NCI-H2081 treated with DMSO at 0.1 percent for 48 hours (cell line): ENCODE measurements at places on chromosomes 4 and X.

- no peak for DNase-seq
Observed at GRCh38 chr4:99868126-99868596, 26.1 kb downstream of the LAMTOR3 start.

DNA sequence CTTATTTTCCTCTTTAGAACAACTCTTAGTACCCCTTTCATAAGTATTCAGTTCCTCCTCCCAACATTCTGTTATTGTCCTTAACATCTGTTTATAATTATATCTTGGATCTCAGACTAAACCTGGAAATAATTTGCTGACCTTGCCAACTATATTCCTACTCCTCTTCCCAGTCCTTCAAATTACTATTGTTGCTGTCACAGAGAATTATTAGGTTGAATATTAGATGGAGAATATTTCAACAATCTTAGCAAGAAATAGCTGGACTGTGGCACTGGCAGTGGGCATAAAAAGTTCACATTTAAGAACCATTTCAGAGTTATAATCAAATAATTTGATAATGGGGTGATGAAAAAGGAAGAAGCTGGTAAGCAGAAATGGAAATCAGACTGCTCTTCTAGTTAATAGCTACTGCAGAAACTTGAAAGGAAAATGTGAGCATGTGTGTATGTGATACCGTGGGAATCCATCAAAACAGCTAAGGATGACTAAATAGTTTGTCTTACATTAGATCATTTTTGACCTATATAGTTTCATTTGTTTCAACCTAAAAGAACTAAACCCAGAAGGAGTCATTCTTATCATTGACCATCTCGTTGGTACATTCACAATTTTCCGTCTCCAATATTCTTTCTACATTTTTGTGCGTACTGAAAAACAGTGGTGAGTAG is 43.3 kb upstream of the PRDM8 start:
- DNase-seq, result no peak

GRCh38 chrX:2928583-2929434 is at the start of gene ARSD:
Gene ARSD (minus strand): TSS chrX:2929339. CDS start chrX:2929275, 64 bp downstream.
- DNase-seq, result no peak

GRCh38 chr4:3205995-3206394 is 43.0 kb upstream of the MSANTD1 start:
- no peak for DNase-seq

DNA sequence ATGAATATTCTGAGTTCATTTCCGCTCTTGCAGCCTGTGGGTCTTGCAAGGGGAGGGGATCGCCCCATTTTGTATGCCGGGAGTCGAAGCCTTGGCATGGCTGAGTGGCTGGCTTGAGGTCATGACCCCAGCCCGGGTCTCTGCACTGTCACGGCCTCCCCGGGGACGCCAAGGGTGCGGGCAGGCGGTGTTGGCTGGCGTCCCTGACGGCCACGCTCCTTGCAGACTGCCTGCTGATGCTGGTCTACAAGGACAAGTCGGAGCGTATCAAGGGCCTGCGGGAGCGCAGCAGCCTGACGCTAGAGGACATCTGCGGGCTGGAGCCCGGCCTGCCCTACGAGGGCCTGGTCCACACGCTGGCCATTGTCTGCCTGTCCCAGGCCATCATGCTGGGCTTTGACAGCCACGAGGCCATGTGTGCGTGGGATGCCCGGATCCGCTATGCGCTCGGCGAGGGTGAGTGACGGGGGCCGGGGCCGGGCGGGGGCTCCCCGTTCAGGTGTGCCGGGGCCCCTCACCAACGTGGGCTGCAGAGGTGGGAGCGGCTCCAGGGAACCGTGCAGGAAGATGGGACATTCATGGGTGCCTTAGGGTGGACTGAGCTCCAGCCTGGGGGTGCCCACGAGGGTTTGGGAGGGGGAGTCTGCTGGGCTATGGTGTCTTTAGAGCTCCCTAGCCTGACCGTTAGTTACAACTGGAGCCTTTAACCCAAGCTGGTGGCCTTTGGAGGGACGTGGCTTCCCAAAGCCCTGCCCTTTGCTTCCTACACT is 10.3 kb downstream of the DOK7 start:
- DNase-seq, result no peak

GRCh38 chr4:45072981-45073380 is 346.6 kb upstream of the GNPDA2 start:
- DNase-seq, result no peak

DNA sequence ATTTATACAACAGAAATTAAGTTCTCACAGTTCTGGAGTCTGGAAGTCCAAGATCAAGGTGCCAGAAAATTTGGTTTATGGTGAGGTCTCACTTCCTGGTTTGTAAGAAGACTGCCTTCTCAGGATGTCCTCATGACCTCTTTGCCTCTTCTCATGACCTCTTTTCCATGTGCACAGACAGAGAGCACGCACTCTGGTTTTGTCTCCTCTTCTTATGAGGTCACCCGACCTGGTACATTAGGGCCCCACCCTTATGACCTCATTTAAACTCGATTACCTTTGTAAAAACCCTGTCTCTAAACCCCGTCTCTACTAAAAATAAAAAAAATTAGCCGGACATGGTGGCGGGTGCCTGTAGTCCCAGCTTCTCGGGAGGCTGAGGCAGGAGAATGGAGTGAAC is 155.9 kb downstream of the KIT start:
- no peak for DNase-seq

DNA sequence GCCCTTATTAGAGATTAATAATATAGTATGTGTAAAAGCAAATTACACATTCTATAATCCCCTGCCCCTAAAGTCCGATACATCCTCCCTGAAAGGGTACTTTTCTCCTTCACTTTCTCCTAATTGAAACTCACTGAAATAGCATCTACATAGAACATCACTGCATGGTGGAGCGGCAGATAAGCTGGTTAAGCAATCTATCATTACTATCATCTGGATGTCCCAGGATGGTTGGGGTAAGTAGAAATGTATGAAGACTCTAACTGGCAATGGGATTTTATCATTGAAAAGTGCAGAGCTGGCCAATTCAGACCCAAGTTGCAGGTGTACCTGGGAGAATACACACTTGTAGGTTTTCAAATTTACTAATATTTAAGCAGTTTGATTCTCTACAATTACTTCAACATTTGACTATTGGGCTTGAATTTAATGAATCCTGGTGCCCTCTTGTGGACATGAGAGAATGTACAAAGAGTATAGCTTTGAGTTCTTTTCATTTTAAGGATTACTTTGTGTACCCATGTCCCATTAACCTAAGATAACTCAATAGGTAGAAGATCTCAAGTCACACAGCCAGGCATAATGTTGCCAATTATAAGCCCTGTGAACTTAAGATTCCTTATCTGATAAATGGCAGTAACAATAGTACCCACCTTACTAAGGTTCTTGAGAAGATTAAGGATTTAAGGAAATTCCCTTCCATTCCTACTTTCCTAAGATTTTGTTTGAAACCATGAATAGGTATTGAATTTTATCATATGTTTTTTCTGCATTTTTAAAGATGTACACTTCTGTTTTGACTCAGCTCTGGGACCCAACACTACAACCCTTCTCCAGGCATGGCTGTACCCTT is 69.8 kb downstream of the SHROOM3 start:
- DNase-seq, result no peak

- DNase-seq, result no peak
Observed at GRCh38 chr4:25890571-25891485, 23.2 kb upstream of the SMIM20 start.

DNA sequence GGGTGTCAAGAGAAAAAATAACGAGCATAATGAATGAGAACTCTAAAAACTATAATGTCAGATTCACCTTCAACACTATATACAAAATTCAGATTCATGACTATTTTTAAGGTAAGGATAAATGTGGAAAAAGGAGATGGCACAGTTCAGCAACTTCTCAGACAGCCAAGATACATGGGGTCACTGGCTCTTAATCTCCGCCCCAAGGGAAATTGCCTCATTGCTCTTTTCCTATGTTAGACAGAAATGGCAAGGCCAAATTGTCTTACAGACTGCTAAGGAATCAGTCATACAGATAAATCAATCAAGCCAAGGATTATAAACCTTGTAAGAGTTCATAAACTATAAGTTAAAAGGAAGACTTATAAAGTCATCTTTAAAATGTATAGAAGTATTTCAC is 183.4 kb downstream of the OPHN1 start:
- no peak for DNase-seq

DNA sequence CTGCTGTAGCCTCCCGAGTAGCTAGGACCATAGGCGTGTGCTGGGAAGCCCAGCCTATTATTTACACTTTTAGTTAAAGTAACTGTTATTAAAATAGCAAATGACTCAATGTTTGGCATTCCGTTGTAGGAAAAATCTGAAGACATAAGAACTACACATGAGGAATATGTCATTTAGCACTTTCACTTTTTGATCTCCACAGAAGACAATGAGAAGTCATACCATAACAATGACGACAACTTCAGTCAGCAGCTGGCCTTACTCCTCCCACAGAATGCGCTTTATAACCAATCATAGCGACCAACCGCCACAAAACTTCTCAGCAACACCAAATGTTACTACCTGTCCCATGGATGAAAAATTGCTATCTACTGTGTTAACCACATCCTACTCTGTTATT is 6.7 kb downstream of the GPR34 start:
- DNase-seq, result no peak

DNA sequence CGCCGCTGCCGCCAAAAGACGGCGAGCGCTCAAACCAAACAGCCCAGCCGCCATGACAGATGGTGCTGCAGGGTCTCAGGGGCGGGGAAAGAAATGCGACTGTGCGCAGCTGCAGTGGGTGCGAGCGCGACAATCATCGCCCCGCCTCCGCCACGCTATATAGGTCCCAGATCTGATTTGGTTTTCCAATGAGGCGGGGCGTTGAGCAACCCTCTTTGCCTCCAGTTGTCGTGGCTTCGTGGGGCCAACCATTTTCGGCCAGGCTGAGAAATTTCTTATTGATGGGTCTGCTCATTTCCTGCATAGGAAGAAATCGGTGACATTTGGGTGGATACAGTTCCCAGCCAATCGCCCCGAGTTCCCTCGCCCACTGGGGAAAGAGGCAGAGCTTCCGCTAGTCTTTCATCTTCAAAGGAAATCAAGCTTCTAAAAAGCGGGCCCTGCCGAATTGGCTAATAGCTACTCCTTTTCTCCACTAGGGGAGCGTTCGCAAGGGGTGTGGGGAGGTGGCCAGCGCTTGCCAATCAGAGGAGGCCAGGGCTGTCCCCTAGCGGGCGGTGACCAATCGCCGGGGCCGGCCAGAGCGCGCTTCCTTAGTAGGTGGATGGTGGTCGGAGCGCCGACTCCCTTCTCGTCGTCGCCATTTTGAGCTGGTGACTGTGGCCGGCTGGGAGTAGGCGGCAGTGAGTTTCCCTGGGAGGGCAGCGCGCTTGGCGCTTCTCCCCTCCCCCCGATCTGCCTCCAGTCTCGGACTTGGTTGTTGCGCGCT is at the start of the genes NDUFB11 and RBM10:
NDUFB11 (minus strand) TSS at position 77 of the 769 bp plus-strand sequence; CDS start at position 54, 23 bp downstream.
RBM10 (plus strand) TSS at position 596 of the 769 bp plus-strand sequence. CDS start 2,261 bp downstream, outside the sequence.
- peak; percentile 84 for DNase-seq

DNA sequence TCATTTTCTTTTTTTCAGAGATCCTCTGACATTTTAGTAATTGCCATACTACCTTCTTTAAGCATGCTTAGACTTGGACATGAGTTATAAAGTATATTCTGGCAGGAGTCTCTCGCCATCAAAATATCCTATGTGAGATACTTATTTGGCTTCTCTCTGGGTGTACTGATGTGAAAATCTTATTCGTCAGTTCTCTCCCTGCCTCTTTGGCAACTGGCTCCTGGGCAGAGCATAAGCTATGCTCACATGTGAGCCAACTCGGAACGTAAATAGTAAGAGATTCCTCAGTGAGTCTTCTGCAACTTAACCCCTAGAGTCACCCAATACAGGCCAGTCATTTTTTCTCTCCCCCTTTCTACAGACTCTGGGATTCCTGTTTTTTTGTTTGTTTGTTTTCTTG is 91.6 kb downstream of the MAGEB17 start:
- DNase-seq, result no peak

GRCh38 chr4:81826335-81826734 is 354.6 kb upstream of the RASGEF1B start:
- no peak for DNase-seq

- DNase-seq, result no peak
Observed at GRCh38 chrX:118062817-118063615, 53.6 kb downstream of the KLHL13 start.

DNA sequence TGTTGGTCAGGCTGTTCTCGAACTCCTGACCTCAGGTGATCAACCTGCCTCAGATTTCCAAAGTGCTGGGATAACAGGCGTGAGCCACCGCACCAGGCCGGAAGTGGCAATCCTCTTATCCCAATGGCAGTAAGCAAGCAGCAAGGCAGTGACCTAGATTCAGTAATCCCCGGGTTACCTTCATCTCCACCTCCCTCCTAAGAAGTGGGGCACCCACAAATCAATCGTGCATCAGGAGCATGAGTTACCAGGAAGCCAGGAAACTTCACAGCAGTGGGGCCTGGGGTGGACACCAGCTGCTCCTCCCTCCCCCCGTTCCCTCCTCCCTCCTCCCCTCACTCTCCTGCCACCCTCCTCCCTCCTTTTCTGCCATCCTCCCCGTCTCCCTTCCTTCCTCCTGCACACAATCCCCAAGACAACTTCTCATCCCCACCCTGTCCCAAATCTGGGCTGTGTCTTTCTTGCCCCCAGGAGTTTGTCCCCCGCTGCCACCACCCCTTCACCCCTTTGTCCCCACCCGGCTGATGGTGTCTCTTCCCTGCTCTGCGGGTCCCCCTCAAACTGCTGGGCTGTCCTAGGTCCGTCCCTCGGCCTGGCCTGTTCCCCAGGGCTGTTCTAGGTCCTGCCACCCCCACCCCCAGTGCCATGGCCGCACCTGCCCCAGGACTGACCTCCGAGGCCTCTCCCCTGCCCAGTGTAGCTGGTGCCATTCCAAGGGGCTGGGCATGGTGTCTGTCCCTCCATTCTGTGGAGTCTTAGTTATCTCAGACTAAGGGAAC is 2.2 kb downstream of the PDE6B start:
- no peak for DNase-seq

GRCh38 chr4:1413687-1414479 is 7.6 kb upstream of the NKX1-1 start:
- no peak for DNase-seq

DNA sequence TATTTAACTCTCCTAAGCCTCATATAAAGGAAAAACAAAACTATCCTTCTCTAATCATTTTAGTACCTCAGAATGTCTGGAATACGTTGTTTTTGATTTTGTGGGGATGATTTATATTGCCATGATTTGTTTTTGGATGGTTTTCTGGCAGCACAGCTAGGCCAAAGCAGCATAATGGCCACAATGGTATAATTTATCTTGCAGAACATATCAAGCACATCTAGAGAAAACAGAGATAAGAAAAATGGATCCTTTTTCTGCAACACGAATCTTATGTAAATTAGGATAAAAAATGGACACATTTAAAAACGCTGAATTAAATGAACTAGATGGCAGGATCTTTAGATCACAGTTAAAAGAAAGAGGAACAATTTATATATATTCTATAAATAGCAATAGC is 269.9 kb upstream of the FAT4 start:
- no peak for DNase-seq

- no peak for DNase-seq
Observed at GRCh38 chr4:44415251-44415650, 33.4 kb downstream of the KCTD8 start.

DNA sequence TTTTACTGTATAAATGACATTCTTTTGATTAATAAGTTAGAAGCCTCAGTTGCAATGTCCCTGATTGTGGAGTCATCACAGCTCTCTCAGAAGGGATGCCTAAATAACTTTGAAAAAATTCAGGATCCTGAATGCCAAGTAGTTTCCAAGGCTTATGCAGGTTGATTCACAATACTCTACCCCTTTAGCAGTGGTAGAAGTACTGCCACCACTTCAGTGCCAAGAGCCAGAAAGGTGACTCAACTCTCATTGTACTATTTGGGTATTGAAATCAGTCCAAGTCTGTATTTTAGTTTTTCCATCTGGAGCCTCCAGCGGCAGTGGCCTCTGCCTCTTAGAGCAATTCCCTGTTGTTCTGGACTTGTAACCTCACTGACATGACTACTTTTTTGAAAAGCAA is 320.1 kb upstream of the NDST4 start:
- no peak for DNase-seq

GRCh38 chrX:21806691-21807090 is 32.7 kb upstream of the MBTPS2 start:
- DNase-seq, result no peak
